ENCODE measurements at places on chromosomes 1 and 21.

- DNase-seq: no peak
Measured at GRCh38 chr1:167076136-167076710, 14.0 kb downstream of the GPA33 start.

- DNase-seq: peak; percentile 54
Measured at GRCh38 chr1:154999571-155000410, 2.8 kb upstream of the ZBTB7B start.

DNA sequence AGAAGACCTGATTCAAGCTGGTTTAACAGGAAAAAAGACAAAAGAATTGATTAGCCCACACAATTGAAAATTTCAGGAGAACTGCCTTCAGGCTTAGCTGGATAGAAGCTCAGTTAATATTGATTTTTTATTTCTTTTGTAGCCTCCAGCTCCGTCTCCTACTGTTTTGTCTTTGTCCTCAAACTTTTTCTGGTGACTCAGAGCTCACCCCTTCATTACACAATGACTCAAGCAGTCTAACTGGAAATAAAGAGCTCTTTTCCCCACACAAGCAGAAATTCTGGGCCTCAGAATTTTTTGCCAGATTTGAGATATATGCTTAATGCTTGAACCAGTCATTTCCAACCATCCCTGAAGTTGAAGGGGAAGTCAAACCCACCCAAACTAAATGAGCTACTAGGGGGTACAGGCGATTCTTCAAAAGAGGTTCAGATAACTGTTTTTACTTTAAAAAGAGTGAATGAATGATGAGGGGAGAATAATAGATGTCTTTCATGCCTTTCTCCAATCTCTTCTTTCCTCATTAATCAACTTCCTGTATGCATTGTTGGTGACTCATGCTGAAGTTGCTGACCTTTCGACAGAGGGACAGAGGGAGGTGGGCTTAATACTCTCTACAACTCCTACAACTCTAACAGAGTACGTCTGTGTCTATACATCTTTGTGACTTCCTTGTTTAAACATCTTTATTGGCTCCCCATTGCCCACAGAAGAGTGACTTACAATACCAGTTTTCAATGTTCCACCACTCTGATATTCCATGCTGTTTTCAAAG lies 6.2 kb upstream of the ACP6 start:
- DNase-seq: no peak

DNA sequence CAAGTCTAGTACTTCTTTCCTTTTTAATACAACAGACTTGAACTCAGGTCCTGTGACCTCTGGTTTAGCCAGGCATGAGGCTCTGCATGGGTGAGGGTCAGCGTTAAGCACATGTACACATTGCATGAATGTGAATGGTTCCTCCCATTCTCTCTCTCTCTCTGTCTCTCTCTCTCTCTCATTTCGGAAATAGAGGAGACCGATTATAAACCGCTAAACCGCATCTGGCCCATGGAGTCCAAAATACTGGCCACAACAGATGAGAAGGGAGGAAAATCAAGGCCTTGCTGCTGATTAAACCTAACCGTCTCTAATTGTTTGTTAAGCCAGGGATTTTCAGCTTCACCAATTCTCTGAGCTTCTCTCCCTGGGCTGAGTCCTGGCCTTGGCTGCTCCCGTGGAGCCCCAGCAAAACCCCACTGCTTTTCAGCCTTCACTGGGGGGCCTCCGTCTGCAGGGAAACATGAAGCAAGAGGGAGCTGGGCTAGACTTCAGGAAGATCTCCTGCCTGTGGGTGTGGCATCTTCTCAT lies 6.6 kb downstream of the RSPO1 start:
- no peak for DNase-seq

DNA sequence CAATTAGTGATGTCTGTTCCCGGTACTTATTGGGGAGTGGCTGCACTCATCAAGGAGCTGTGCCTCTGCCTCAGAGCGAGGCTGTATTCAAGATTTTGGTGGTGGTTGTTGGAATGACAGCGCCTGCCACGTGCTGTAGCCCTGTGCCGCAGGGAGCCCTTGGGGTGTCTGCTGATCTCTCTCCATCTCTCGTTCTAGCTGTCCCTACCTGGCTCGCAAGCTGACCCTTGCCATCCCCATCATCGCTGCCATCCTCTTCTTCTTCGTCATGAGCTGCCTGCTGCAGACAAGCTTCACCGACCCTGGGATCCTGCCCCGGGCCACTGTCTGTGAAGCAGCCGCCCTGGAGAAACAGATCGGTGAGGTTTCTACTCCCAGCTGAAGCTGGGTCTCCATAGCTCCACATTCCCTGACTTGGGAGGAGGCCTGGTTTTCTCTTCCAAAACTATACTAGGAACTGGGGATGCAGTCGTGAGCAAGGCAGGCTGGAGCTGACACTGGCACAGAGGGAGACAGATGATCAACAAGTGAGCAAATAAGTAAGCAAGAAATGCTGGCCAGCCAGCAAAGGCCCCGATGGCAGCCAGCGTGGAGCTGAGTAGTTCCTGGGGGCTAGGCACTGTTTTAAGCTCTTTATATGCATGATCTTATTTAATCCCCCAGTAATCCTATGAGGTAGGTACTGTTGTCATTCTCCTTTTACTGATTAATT lies 5.9 kb downstream of the ZDHHC18 start:
- no peak for DNase-seq

DNA sequence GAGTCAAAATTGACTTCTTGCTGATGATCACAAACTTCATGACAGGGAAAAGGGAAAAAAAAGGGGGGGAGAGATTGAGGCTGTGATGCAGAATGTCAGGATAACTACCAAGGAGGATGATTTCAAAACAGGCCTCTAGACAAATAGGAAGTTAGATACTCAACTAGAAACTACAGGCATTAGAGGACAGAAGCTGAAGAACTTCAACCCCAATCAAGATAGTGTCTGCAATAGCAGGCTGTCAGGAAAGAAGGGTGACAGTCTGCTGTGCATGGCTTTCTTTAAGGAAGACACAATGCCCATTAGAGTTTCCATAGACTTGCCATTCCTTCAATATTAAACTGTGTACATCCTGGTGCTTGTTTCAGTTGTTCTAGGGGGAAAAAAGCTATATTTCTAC lies 257.2 kb downstream of the TTLL7 start:
- no peak for DNase-seq

DNA sequence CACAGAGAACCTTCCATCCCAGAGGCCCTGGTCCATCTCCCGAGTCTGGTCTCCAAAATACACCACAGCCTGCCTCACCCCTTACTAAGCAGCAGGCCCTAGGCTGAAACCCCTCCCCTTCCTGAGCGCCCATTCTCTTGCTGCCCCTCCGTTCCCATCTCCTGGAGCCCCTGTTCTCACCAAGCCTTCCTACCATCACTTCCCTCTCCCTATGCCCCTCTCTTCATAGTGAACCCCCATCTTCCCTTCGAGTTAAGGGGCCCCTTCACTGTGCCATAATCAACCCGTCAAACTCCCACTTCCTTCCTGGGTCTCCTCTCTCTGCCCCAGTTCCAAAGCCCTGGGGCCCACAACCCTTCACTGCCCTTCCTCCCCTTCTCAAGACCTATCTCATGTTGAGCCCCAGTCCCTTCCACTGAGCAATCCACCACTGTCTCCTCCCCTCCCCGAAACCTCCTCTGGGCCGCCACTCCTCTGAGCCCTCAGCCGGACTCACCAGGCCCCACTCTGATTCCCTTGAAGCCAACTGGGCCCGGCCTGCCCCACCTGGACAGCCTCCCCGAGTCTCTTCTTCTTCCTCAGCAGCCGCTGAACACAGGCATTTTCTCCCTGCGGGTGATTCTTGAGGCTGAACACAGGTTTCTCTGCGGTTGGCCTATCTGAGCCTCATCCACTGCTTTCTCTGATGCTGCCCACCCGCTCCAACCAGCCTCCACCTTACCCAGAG lies 42.2 kb upstream of the WASF2 start:
- no peak for DNase-seq

- no peak for DNase-seq
Measured at GRCh38 chr1:181863736-181864135, 197.8 kb downstream of the ZNF648 start.

DNA sequence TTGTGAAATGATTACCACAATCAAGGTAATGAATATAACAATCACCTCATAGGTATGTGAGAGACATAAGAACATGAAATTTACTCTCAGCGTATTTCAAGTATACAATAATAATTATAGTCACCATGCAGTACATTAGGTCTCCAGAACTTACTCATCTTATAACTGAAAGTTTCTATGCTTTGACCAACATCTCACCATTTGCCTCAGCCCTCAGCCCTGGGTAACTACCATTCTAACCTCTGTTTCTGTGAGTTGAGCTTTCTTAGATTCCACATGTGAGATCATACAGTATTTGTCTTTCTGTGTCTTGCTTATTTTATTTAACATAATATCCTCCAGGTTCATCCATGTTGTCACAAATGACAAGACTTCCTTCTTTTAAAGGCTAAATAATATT lies 57.3 kb downstream of the AGO3 start:
- no peak for DNase-seq

- no peak for DNase-seq
Measured at GRCh38 chr1:89652373-89652772, 19.5 kb downstream of the LRRC8C start.

DNA sequence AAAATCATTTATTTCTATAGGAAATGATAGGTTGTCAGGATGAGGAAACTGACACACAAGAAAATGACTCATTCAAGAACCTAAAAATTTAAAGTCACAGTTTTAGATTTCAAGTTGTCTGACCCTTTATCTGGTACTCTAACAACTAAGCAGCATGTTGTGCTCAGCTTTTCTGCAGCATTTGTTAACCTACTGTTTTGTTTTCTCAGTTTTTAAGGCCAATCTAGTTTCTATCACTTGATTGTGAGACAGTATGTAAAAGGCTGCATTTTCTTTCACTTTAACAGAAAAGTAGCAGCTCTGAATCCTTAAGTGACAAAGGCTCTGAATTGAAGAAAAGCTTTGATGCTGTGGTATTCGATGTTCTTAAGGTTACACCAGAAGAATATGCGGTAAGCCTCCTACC lies 59.1 kb downstream of the RALGPS2 start:
- DNase-seq: no peak

DNA sequence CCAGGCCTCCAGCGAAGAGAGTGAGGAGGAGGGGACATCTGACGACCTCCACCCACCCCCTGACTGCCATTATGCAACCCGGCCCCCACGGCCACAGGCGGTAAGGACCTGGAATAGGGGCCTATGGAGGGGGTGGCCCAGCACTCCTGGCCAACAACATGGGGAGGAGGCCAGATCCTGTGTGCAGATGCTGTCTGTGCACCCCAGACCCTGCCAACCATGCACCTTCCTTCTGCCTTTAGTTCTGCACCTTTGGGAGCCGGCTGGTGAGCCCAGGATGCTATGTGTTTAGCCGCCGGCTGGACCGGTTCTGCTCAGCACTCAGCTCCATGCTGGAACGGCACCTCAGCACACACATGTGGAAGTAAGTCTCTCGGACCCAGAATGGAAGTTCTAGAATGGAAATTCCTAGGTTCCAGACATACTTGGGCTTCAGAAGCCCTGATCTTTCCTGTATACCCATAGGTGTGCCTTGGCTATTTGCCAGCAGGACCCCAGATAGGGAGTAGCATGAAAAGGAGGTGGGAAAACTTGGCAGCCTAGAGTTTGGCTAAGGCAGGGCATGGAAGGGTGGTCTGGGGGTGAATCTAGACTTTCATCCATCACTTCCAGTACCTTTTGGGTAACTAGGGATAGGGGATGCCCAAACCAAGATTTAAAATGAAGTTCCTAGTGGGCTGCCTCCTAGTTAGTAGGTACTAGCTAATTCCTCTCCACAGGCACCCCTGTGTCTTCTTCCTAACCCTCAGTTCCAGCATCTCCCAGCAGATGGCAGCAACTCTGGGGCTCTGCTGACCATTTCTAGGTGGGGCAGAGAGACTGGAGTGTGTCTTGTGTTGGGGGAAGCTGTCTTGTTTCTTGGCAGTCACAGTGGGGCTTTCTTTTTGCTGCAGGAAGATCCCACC lies 3.6 kb upstream of the CYB561D1 start:
- DNase-seq: peak; percentile 39

DNA sequence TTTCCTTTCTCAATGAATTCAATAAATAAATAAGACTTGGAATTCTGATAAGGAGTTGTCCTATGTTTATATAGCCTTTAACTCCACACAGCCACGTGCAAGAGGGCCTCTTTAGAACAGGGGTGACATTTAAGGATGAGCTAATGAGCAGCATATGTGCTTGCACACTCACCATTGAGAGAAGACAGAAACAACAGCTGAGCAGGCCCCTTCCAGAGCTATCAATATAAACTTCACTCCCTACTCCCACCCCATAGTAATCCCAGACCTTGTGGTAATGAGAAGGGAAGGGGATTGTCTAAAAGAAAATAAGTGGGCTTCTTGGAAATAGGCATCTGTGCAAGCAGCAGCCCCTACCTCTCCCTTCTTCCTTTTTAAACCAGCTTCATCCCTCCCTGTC lies 176.0 kb downstream of the SEC16B start:
- no peak for DNase-seq

DNA sequence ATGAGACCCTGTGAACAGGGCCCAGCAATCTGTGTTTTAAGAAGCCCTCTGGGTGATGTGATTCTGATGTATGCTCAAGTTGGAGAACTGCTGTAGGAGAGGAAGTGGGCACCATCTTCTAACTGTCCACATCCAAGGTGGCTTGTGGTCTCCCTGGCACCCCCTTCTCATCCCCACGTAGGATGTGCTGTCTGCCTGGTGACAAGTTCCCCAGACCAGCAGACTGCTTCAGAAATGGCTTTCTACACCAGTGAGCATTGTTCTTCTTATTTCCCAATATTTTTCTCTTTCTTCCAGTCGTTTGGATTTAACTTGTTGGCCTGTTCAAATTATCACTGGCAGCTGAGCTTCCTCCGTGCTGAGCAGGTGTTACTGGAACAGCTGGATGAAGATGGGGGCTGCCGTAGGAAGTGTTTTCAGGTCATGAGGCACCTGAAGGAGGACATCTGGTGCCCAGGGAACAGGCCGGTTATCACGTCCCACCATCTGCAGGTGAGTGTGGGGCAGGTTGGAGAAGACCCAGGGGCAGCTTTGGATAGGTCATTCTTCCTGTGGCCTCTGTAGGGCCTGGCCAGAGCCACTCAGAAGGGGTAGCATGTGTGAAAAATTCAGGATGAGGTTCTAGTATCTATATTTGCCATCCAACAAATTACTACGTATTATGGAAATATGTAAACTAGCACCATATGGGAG lies 16.8 kb downstream of the MAB21L3 start:
- no peak for DNase-seq

DNA sequence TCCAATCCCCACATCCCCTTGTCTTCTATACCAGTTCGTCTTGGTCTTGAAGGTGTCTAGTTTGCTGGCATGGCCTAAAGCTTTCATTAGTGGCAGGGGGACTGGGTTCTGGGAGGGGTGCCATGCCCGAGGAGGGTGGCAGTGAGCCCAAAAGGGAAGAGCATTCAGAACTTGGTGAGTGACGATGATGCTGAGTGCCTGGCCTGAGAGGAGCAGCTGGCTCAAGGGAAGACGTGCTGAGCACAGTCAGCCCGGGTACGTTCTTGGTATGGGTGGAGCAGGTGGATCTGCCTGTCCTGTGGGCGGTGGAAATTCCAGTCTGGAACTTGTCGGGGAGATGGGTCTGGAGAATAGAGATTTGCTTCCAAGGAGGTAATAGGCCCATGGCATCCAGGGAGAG lies 4.6 kb downstream of the FDPS start:
- DNase-seq: no peak

- DNase-seq: peak; percentile 30
Measured at GRCh38 chr1:116910379-116911187, 867 bp downstream of the PTGFRN start.
